ENCODE measurements at places on chromosomes 7 and 10.
A peak's percentile ranks its signal among the peaks of the same experiment; 100 is the strongest.

- DNase-seq, result no peak
Measured at GRCh38 chr10:92547676-92548075, 26.2 kb downstream of the IDE start.

DNA sequence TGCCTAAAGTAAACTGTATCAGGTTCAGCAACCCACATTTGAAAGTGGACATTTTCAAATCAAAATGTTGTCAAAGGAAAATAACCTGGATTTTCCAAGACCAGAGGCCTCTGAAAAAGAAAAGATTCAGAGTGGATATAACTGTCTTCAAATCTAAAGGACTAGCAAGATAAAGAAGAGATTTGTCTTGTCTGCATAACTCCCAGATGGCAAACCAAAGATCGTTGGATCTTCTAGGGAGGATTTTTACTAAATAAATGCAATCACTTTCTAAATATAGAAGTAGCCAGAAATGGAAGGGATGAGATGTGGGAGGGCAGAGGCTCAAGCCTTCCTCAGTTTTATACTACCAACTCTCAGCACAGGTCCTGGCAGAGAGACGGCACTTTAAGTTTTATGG, 39.0 kb downstream of the CABCOCO1 start:
- no peak for DNase-seq

GRCh38 chr7:73954861-73955260, 73.1 kb upstream of the ELN start:
- no peak for DNase-seq

- no peak for DNase-seq
Measured at GRCh38 chr7:101728128-101728527, 89.3 kb upstream of the CUX1 start.

DNA sequence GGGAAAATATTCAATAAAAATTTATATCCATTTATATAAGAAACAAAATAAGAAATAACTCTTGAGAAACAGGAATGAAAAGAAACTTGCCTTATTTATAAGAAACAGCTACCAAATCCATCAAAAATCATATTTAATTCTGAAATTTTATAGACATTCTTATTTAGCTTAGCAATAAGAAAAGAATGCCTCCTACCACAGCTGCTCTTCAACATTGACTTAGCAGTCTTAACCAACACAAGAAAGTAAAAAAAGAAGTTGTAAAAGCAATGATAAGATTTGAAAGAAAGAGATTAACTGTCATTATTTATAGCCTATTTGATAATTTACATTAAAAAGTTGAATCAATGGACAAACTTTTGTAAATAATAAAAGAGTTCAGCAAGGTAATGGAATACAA, 212.8 kb downstream of the ZNF365 start:
- DNase-seq, result no peak

DNA sequence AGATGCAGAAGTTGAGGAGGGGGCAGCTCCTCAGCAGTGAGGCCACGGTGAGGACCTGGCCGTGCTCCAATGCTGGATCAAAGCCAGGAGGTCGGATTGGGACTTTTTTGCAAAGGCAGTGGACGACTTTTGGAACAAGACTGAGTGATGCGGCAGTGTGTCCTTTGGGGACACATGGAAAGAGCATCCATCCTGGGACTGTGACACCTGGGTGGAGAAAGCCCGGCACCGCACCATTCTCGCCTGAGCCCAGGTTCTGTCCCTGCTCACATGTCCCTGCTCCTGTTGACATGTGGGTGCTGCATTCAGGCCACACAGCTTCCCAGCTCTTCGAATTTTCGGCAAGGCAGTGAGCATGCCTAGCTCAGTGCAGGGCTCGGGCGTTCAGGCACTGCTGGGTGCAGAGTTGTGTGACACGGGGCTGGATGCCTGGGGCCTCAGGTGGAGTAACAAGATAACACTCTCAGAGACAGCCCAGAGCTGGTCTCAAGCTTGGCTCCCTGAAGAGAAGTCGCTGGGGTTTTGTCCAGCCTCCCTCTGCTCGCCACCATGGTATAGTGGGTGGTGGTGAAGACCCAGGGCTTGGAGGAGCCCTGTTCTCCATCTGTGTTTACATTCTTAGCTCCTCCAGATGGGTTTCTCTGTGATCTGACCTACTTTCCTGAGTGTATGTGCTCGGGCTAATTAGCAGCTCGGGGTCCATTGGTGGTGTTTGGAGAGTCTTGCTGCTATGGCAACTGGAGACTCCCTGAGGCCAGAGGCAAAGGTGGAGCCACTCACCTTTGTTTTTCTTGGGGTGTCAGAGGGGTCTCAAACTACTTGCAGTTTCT, 111.7 kb upstream of the BTBD16 start:
- DNase-seq, result no peak

- DNase-seq, result no peak
Measured at GRCh38 chr7:30681815-30682211, 443 bp downstream of the CRHR2 start.

DNA sequence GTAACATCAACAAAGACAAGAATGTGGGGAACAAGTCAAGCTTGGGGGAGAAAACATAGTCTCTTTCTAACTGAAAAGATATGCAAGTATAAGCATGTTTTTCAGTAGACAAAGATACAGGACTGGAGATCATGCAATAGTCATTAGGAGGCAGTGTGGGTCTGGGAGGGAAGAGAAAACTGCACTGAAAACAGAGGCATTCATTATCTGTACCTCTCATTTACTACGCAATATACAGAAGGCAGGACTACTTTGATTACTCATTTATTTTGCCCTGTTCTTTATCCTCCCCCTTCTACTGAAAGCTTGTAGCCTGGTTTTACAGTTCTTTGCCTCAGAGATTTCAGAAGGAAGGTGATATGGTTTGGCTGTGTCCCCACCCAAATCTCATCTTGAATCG, 341.2 kb downstream of the CRPPA start:
- DNase-seq, result no peak

DNA sequence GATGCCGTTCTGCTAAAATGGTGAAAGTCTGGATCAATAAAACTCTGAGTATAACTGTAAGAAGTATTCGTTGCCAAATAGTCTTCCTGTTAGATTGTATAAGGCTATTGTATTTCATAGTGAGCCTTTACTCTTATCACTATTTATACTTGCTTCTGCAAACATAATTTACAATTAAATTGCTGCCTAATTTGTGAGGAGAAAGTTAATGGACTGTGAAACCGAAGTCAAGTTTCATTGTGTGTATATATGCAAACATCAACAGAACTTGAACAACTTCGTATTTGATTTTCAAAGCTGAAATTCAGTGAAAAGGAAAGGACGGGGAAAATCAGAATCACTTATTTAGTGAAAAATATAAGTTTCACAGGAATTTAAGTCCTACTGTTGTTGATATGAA, 135.9 kb upstream of the CCDC6 start:
- peak; percentile 77 for DNase-seq

DNA sequence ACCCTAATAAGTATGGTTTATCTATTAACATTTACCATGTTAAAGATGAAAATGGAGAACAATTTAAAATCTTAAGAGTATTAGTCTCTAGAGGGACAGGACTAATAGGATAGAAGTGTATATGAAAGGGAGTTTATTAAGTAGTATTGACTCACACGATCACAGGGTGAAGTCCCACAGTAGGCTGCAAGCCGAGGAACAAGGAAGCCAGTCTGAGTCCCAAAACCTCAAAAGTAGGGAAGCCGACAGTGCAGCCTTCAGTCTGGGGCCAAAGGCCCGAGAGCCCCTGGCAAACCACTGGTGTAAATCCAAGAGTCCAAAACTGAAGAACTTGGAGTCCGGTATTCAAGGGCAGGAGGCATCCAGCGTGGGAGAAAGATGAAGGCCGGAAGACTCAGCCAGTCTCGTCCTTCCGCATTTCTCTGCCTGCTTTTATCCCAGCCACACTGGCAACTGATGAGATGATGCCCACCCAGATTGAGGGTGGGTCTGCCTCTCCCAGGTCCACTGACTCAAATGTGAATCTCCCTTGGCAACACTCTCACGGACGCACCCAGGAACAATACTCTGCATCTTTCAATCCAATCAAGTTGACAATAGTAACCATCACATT, 140.8 kb upstream of the FAM20C start:
- no peak for DNase-seq

- no peak for DNase-seq
Measured at GRCh38 chr7:50650057-50650664, 85.0 kb upstream of the DDC start.

GRCh38 chr10:116826803-116827202, 22.5 kb upstream of the ENO4 start:
- DNase-seq, result no peak

GRCh38 chr7:47591655-47592572, 10.0 kb upstream of the TNS3 start:
- DNase-seq, result no peak

- DNase-seq, result no peak
Measured at GRCh38 chr10:101570428-101571270, 17.4 kb downstream of the POLL start.

DNA sequence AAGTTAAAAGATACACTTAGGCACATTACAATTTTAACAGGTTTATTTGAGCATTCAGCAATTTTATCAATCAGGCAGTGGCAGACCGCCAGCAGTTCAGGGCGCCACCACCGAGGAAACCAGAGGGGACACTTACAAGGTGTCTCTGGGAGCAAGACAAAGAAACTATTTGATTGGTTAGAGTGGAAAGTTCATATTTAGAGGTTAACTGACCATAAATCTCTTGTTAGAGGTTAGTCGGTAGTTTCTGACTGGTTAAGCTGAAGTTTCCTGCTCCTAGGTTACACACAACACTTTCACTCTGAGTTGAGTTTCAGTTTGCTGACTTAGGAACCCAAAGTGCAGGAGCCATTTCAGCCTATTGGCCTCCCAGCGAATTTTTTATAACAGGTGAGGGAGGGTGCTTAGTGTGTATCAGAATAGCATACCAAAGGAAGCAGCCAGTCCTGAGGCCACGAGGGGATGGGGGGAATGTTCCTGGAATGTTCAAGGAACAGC, 10.8 kb upstream of the PVRIG start:
- no peak for DNase-seq

DNA sequence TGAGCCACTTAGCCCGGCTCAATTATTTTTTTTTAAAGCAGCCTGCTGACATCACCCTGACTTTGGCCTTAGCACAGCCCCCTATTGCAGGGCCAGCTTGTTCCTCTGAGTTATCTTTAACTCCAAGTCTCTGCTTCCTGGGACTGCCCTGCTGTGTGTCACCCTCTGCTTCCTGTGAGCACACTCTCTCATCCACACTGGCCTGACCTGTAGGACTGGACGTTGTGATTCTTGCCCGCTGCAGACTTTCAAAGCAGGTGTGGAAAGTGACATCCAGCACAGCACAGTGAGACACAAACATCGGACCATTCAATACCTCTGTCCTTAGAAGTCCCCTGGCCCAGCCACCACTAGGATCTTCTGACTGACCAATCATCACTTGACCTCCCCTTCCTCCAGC, 26.4 kb upstream of the HSPA12A start:
- DNase-seq, result no peak

GRCh38 chr7:135731-136645, 56.4 kb upstream of the FAM20C start:
- DNase-seq, result no peak

- DNase-seq, result no peak
Measured at GRCh38 chr7:37446371-37446770, 2.3 kb downstream of the ELMO1 start.

DNA sequence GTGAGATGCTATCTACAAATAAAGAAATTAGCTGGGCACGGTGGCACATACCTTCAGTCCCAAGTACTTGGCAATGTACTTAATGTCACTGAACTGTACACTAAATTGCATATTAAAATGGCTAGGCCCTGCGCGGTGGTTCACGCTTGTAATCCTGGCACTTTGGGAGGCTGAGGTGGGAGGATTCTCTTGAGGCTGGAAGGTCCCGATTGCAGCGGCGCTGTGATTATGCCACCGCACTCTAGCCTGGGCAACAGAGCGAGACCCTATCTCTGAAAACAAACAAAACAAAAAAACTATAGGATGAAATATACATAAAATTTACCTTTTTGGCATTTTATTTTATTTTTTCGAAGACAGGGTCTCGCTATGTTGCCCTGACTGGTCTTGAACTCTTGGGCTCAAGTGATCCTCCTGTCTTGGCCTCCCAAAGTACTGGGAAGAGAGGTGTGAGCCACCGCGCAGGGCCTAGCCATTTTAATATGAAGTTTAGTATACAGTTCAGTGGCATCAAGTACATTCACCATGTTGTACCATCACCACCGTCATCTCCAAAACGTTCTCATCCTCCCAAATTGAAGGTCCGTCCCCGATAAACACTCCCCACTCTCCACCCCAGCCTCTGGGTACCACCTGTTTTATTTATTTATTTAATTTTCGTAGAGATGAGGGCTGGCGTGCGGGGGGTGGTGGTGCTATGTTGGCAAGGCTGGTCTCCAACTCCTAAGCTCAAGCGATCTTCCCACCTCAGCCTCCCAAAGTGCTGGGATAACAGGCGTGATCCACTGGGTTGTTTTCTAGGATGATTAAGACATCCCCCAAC, 1.3 kb upstream of the EIF3B start:
- DNase-seq, result no peak

GRCh38 chr10:98097616-98098015, 36.8 kb upstream of the R3HCC1L start:
- no peak for DNase-seq

- no peak for DNase-seq
Measured at GRCh38 chr7:42104231-42104630, 132.8 kb downstream of the GLI3 start.

- no peak for DNase-seq
Measured at GRCh38 chr7:137625197-137625596, 221.6 kb downstream of the DGKI start.

DNA sequence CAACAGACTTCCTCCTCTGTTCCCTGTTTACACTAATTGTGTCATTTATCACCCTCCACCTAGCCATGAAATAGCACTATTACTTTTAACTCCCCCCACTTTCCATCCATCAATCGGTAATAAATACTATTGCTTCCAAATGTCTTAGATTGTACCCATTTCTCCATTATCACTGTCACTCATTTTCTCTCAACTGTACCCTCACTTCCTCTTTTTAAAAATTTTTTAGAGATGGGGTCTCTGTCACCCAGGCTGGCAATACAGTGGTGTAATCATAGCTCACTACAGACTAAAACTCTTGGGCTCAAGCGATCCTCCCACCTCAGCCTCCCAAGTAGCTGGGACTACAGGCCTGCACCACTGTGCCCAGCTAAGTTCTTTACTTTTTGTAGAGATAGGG, 123.5 kb upstream of the EGR2 start:
- DNase-seq, result no peak

- DNase-seq, result no peak
Measured at GRCh38 chr7:489876-490275, 29.8 kb downstream of the PDGFA start.

DNA sequence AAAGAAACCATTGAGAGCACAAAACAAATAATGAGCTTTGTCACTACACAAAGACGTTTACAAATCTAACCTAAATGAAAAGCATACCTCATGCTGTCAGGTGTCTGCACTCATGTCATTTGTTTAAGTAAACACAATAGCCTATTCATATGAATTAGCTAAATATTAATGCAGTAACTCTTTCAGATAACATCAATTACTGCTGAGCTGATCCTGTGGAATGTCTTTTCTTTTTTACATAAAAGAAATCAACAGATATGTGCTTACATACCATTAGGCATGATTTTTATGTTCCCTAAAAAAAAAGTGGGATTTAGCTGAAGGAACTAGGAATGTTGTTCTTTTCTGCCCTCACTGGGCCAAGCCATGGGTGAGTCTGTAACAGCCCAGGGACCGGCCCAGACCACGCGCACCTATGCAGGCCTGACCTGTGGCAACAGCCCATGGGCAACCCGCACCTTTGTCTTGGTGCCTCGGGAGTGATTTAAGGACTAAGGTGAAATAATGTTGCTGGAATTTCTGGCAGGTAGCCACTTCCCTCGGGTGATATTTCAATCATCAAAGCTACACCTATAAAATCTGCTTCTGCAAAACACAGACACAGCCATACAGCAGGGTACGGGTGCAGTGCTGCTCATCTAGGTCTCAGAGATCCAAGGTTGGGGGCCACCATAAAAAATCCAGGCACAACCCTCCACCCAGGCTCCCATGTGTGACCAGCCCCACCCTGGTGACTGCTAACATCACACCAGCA, 44.6 kb downstream of the FGFR2 start:
- DNase-seq, result peak; percentile 4

All from NCI-H774 (cell line).